ENCODE measurements at places on chromosomes 2 and 18. TPM values are rescaled to one million over a fixed set of nuclear protein-coding genes. Genes with fewer than 3 reads are reported as not detected.

- DNase-seq, result no peak
These were observed 48.8 kb upstream of the REL start for GRCh38 chr2:60832621-60833020.

DNA sequence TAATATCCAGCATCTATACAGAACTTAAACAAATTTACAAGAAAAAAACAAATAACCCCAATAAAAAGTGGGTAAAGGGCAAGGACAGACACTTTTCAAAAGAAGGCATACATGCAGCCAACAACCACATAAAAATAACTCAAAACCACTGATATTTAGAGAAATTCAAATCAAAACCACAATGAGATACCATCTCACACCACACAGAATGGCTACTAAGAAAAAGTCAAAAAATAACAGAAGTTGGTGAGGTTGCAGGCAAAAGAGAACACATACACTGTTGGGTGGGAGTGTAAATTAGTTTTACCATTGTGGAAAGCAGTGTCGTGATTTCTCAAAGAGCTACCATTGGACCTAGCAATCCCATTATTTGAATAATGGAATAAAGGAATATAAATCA lies 1973.9 kb upstream of the LRRTM1 start:
- no peak for DNase-seq

Gene MRPL19
- 34.1 TPM for total RNA-seq

DNA sequence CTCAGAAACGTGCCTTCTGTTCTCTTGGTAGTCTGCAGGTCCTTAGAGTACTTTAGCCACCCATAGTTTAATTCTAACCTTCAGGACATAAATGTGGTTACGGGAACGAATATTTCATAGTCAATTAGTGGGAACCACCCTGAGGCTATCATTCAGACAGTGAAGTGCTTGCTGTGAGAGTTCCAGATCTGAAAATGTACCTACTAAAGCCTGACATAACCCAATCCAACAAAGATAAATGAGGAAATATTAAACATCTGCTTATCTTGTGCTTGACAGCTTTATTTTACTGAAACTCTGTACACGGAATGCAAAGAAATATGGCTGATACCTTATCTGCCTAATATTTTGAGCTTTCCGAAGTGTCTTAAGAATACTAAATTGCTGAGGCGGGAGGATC lies 43.0 kb downstream of the RAB27B start:
- no peak for DNase-seq

GRCh38 chr2:41707790-41708451 lies 339.9 kb upstream of the PKDCC start:
- DNase-seq, result no peak

Gene OBSL1
- 53.0 TPM for total RNA-seq

- DNase-seq, result no peak
These were observed 132.7 kb downstream of the CCBE1 start for GRCh38 chr18:59564561-59564960.

- DNase-seq, result no peak
These were observed 233.9 kb downstream of the SATB2 start for GRCh38 chr2:199223791-199224190.

Gene EGR4
- total RNA-seq, result not detected

Gene SCN9A
- total RNA-seq, result 4.9 TPM

Gene LYPD6
- 0.25 TPM for total RNA-seq
